ENCODE measurements at places on chromosomes 6 and 20.

DNA sequence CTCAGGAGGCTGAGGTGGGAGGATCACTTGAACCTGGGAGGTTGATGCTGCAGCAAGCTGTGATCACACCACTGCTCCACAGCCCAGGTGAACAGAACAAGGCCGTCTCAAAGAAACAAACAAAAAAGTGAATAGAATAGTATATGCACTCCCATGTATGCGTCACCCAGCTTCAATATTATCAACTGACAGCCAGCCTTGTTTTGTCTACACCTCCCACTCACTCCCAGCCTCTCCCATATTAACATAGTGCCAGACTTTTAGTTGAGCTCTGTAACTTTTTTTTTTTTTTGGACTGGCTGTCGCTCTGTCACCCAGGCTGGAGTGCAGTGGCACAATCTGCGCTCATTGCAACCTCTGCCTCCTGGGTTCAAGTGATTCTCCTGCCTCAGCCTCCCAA, 18.1 kb upstream of the ILRUN start:
- no peak for DNase-seq

- DNase-seq: no peak
Measured at GRCh38 chr6:149332602-149333265, 15.2 kb downstream of the TAB2 start.

DNA sequence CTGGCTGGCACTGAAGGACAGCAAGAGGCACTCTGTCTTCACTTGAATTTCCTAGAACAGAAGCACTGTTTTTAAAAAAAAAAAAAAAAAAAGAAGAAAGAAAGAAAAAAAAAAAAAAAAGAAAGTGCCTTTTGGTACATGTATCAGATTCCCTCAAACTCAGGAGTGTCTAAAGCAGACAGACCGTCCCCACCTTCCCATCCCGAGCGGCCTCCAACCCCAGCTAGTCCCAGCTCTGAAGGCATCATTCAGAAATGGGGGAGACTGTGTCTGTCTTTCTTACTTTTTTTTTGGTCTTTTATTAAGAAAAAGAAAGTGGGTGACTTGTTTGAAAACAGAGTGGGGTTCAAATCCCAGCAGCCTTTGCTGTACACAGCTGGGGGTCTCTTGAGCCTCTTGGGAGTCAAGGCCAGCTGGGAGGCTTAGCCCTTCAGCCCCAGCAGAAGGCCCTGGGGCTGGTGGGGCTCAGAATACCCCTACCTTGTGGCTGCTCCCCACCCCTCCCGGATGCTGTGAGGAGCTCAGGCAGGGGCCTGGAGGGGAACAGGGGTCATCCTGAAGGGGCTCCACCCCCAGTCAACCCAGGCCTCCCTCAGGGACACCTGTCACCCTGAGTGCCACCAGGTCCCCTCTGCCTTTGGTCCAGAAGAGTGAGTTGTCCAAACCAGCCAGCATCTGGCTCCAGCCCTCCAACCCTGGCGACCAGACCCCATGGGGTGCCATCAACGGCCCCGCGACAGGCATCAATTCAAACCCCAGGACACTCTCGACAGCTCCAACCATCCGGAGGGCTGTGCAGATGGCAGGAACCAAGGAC, 128.3 kb downstream of the TAF4 start:
- DNase-seq: no peak

- DNase-seq: no peak
Measured at GRCh38 chr6:31103136-31103535, 9.2 kb downstream of the C6orf15 start.

DNA sequence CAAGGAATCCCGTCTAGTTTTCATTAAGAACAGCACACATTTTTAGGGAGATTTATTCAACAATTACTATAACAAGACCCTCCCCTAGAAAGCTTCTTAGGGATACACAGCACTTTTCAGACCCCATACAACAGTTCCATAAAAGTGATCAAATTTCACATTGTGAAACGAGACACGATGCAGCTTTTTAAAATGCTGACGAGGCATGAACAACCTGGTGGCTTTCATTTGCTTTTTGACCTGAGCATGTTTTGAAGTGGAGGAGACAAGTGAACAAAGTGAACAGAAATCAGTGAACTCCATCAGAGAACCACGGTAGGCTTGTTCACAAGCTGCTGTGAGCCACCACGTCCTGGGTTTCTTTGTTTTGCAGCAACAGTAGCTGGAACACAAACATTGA, 112.2 kb downstream of the PCSK2 start:
- DNase-seq: no peak

GRCh38 chr6:97081010-97081590, 156.6 kb downstream of the KLHL32 start:
- DNase-seq: no peak

- DNase-seq: no peak
Measured at GRCh38 chr6:25022140-25022553, 86.4 kb upstream of the RIPOR2 start.

DNA sequence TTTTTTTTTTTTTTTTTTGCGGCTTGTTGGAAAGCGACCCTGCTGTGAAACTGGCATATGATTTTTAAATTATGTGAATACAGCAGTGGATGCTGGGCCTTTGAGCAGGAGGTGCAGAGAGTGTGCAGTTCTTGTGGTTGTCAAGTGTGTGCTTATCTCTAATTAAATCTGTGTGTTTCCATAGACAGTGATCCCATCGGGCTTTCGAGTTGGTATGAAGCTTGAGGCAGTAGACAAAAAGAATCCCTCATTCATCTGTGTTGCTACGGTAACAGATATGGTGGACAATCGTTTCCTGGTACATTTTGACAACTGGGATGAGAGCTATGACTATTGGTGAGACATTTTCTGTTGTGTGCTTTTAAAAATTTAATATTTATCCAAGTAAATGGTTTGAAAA, 52.4 kb downstream of the L3MBTL3 start:
- DNase-seq: no peak

- no peak for DNase-seq
Measured at GRCh38 chr6:15620611-15621010, 42.2 kb downstream of the DTNBP1 start.

GRCh38 chr20:38098952-38099351, 65.4 kb downstream of the RPRD1B start:
- no peak for DNase-seq

- DNase-seq: no peak
Measured at GRCh38 chr6:134675110-134676054, 274.5 kb downstream of the ALDH8A1 start.
